ENCODE measurements at places on chromosomes 1 and 21.
A peak's percentile ranks its signal among the peaks of the same experiment; 100 is the strongest.

DNA sequence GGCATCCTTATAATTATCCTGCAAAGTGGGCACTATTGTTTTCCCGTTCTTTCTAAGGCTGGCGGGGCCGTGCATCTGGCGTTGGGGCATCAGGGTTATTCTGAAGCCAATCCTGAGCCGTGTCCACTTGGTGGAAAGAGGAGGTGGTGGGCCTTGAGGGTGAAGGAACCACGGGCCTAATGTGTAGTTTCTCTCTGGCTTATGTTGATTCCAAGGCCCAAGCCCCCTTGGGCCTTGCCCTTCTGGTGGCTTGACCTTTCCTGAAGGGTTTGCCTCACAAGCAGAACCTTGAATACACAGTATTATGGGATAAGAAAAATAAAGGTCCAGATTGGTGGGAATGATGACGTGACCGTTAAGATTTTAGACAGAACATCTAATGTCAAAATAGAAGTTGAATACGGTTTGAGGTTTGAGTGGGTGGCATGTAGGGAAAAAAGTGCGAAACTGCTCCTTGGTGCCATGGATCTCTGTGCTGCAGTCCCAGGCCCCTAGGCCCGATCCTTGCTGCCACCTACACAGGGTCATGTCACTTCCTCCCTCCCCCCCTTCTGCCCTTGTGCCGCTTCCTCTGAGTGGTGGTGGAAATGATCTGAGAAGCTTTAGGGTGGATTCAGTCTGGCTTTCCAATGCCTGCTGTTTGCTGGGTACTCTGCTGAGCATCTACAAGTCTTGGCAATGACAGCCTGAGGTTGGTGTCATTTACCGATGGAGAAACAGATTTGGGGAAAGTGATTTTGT lies 90.5 kb downstream of the PRDM2 start:
- no peak for DNase-seq

DNA sequence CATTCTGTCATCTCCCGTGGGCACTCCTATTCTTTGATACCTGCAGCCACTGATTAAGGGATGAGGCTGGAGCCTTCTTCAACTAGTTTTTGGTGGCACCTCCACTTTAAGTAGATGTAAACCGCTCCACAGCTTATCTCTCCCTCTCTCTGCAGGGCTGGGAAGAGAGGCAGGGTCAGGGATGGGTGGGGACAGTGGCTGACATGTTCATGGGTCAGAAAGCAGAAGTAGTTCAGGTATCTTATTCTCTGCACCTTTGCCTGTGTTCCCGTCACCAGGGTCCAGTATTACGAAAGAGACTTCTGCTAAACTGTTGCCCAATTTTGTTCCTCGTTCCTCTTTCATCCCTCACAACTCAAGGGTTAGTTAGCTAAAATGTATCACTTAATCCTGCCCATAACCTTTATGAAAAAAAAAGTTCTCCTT lies 51.7 kb upstream of the EDEM3 start:
- no peak for DNase-seq

GRCh38 chr1:118116909-118117308 lies 68.1 kb downstream of the SPAG17 start:
- no peak for DNase-seq

- DNase-seq: no peak
Observed at GRCh38 chr1:240555524-240555923, 56.4 kb downstream of the GREM2 start.

DNA sequence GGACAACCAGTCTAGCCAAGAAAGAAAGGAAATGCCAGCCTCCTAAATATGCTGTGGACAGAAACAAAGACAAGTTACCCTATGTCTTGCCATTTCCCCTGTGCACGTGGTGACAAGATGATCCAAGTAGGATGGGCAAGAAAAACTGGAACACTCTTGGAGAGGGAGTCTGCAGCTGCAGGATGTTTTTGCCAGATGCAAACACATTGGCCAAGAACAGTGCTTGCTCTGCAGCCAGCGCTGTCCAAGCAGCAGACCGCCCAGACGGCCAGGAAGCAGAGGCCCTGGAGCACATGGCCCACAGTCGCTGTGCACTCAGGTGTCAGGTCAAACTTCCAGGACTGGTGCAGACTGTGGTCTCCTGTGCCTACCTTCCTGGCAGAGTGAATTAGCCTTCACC lies 189.3 kb downstream of the SLC35F3 start:
- no peak for DNase-seq

GRCh38 chr1:65238010-65238409 lies 71.3 kb upstream of the DNAJC6 start:
- no peak for DNase-seq

DNA sequence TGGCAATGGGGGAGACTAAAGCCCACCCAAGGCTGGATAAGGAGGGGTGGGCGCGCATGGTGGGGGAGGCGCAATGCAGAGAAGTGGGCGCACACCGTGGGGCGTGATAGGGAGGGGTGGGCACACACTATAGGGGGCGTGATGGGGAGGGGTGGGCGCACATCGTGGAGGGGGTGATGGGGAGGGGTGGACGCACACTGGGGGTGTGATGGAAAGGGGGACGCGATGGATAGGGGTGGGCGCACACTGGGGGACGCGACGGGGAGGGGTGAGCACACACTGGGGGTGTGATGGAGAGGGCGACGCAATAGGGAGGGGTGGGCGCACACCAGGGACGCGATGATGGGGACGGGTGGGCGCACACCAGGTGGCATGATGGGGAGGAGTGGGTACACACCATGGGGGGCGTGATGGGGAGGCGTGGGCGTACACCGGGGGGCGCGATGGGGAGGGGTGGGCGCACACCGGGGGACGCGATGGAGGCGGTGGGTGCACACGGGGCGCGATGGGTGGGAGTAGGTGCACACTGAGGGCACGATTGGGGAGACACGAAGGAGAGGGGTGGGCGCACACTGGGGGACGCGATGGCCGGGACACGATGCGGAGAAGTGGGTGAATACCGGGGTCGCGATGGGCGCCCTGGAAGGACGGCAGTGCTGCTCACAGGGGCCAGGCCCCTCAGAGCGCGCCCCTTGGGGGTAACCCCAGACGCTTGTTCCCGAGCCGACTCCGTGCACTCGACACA lies 929 bp downstream of the SUMO3 start:
- no peak for DNase-seq

DNA sequence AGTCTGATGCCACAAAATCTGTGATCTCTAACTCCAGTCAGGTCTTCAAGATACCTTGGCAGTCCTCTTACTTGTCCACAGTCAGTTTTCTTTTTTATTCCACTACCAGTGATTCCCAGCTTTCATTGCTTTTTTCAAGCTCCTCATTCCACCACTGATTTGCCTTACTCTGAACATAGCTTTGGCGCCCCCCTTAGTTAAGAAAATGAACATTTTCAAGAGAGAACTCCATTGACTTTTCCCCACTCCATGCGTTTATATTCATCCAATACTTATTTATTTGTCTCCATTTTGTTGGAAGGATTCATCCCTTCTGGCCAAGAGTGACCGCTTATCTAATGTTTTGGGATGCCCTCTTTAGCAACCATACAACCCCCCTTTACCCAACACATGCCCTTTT lies 33.9 kb upstream of the IPO9 start:
- DNase-seq: no peak

DNA sequence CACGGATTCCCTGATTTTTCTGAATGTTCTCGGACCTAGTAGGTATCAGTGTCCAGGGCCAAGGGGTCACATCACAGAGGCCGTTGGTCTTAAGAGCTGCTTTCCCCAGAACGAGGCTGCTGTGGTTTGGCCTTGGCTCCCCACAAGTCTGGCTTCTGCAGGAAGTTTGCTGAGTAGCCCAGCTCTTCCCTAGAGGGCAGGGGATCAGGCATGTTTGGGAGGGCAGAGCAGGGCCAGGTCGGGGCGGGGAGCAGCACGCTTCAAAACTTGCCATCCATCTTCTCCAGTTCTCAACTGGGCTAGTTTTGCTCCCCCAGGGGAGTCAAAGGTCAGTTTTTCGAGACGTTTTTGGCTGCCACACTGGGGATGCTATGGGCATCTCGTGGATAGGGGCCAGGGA lies 37.0 kb downstream of the MAN1C1 start:
- DNase-seq: no peak

DNA sequence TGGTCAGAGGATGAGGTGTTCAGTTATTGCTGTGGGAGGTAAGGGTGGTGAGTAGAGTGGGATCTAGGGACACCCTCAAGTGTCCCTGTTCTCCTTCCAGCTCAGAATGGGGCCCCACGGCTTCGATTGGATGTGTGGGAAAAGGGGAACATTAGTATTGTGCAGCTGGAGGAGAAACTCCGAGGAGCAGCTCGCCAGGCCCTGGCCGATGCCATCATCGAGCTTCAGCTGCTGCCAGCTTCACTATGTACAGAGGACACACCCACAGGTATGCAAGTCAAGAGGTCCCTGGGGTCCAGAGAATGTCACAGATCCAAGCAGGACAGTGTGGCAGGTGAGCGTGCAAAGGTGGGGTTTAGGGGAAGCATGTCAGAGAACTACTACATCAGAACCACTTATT lies 13.9 kb downstream of the HYI start:
- DNase-seq: no peak

- DNase-seq: no peak
Observed at GRCh38 chr1:111139324-111139955, 453 bp downstream of the DRAM2 start.

DNA sequence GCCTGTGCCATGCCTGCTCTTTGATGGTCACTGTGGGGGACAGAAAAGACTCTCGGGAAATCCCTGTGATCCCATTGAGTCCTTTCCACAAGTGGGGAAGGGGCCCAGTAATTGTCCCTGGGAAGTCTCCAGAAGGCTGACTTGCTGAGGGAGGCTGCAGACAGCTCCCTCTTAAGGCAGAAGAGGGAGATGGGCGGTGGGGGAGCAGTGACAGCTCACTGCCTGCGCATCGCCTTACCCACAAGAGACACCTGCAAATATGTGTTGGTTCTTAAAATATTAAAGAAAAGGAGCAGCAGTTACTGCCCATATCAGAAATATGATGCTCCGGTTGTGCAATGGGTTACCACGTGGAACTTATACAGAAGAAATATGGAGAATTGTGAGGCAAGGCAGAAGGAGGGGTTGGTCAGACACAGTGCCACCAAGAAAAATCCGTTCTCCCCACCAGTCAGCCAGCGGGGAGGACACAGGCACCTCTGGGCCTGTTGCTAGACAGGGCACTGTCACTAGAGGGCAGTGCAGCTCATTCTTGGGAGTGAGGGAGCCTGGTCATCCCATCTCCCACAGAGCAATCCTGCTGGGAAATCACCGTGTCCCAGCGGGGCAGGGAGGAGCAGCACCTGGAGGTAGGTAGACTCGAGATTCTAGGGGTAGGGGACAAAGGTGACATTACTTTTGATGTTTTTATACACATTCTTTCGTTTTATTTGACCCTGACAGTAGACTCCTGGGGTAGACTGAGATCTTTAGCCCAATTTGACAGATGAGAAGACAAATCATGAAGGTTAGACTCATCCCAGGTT lies 6.9 kb upstream of the CAMK1G start:
- DNase-seq: peak; percentile 11

DNA sequence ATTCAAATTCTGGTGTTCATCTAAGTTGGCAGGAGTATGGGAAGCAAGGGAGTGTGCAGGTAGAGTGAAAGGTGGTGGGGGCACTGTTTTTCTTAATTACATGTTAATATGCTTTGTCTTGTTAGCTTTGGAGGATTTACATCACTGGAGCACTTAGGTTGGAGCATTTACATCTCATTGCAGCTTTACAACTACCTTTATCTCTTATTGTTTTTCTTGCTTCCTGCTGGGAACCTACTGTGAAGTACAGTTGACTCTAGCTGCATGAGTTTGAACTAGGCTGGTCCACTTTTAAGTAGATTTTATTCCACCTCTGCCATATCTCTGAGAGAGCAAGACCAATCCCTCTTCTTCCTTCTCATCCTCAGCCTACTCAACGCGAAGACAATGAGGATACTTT lies 554.8 kb upstream of the B3GALT2 start:
- DNase-seq: no peak

DNA sequence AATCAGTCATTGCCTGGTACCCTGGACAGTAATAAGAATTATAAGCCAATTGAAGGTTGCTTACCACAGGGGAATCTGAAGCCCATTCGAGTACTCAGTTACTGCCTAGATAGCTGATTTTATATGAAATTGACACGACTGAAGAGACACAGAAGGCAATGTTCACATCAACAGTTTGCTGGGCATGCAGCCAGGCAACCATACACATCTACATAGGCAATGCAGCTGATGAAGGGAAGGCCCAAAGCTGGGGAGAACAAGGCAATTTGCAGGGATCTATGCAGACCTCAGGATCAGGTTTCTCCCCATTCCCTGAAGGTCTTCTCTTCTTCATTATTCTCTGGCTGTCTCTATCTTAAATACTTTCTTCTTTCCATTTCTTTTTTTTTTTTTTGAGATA lies 448.7 kb downstream of the PTBP2 start:
- no peak for DNase-seq

- no peak for DNase-seq
Observed at GRCh38 chr1:10440305-10440704, 9.5 kb upstream of the CORT start.

- peak; percentile 52 for DNase-seq
Observed at GRCh38 chr1:220786337-220787068, at the start of gene MTARC1. Gene MTARC1, plus strand, starts transcription at chr1:220786913. Its CDS starts 32 bp downstream, at chr1:220786945.

DNA sequence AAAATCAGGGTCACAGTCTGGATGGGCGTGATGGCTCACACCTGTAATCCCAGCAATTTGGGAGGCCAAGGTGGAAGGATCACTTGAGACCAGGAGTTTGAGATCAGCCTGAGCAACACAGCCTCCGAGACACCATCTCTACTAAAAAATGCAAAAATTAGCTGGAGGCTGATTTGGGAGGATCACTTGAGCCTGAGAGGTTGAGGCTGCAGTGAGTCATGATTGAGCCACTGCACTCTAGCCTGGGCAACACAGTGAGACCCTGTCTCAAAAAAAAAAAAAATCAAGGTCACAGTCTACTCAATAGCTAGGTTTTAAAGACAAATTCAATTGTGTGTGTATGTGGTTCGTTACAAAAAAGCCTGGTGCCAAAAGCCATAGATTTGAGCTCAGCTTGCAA lies 34.4 kb downstream of the TRIM67 start:
- DNase-seq: no peak

GRCh38 chr1:210313921-210314320 lies 14.8 kb upstream of the HHAT start:
- DNase-seq: no peak

GRCh38 chr1:87122243-87122642 lies 206.4 kb upstream of the LMO4 start:
- no peak for DNase-seq

DNA sequence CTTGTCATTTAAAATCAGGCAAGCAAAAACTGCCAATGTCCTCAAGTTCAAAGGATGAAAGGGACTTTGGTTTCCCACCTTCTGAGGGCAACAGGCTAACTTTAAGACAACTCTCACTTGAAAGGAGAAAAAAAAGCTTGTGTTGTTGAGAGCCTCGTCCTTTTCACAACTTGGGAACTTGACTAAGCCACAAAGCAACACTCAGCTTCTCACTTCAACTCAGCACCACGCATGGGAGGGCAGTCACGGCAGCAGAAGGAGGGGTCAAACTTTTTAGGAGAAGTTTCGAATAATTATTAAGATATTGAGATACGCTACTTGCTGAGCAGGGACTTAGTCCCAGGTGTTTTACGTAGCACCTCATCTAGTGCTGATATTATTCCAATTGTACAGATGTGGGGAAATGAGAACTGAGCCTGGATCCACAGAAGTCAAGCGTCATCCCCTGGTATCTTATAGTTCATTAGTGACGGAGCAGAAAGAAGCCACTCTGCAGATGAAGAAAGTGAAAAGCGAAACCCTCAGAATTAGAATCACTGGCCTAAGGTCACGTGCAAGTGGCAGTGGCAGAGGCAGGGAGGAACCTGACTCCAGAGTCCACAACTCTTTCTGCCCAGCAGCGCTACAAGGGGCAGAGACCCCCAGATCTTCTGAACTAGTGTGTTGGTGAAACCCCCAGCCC lies 83.6 kb downstream of the JAK1 start:
- DNase-seq: peak; percentile 39
